ENCODE measurements at places on chromosomes 3 and 15. TPM values are rescaled to one million over a fixed set of nuclear protein-coding genes. Genes with fewer than 3 reads are reported as not detected.

DNA sequence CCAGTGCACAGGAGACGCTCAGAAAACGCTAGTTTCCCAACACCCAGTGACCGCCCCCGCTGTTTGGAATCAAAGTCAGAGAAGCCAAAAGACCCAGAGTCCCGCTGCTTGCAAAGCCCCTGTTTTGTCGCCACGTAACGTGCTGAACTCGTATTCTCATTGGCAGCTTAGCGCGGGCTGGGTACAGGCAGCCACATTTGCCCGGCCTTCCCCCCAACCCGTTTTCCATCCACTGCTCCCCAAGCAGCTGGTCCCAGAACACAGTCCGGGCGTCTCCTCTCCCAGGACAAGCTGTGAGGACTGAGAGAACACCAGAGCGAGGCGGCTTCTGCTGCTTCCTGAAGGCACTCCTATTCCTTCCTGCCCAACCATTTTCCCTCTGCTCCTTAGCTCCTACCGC, 54.8 kb downstream of the RASGRF1 start:
- DNase-seq, result no peak

DNA sequence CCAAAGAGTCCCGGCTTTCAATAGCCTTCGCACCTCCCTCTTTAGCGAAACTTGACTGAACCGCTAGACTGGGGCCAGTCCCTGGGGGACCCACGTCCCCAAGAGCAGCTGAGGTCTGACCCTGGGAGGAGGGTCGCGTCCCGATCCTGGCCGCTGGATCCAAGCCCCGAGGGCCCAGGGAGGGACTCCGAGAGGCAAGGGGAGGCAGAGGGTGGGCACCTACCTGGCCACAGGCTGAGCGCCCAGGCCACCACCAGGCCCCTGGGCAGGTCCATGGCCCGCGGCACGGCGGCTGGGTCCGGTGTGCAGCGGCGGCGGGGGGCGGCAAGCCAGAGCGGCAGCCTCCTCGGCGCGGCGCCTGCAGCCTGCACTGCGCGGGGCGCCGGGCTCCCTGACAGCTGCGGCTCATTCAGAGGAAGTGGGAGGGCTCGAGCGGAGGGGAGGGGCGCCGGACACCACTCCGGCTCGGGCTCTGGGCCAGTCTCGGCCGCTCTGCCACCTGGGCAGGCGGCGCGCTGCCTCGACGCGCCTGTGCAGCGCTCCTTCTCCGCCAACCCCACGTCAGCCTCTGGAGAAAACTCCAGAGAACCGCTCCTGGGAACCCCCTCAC, at the start of gene ITGA11:
Gene ITGA11, minus strand, starts transcription at position 372 of the 610 bp plus-strand sequence. Its CDS starts 97 bp downstream, at position 275.
- peak; percentile 57 for DNase-seq

DNA sequence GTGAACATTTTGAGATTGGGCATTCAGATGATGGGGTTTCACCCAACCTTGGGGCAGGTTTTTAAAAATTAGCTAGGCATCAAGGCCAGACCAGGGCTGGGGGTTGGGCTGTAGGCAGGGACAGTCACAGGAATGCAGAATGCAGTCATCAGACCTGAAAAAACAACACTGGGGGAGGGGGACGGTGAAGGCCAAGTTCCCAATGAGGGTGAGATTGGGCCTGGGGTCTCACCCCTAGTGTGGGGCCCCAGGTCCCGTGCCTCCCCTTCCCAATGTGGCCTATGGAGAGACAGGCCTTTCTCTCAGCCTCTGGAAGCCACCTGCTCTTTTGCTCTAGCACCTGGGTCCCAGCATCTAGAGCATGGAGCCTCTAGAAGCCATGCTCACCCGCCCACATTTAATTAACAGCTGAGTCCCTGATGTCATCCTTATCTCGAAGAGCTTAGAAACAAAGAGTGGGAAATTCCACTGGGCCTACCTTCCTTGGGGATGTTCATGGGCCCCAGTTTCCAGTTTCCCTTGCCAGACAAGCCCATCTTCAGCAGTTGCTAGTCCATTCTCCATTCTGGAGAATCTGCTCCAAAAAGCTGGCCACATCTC, 6.1 kb downstream of the RHO start:
- no peak for DNase-seq

DNA sequence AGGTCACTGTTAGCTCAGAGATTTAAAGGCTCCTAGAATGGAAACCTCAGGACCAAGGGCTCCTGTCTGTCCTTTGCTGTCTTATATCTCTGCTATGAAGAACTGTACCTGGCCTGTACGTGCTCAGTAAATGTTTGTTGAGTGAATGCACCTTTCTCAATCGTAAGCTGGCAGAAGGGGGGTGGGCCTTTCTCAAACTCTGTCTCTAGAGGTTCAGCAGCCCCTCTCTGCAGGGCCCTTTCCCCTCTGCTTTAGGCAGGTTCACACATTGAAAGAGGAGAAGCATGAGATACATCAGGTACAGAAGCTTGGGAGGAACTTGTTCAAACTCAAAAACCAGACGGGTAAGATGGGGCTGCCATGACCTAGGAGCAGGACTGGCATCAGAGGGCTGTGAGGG, 155.6 kb downstream of the GOLGA6L4 start:
- DNase-seq, result no peak

GOLGA6A gene
- not detected for total RNA-seq

NAA50 gene
- total RNA-seq, result 107 TPM

Measured in colonic mucosa (tissue), 4 donors.